Activated CD8-positive, alpha-beta memory T cell treated with anti-CD3 and anti-CD28 coated beads for 4 hours (primary cell): ENCODE measurements at places on chromosomes 2 and 18.

DNA sequence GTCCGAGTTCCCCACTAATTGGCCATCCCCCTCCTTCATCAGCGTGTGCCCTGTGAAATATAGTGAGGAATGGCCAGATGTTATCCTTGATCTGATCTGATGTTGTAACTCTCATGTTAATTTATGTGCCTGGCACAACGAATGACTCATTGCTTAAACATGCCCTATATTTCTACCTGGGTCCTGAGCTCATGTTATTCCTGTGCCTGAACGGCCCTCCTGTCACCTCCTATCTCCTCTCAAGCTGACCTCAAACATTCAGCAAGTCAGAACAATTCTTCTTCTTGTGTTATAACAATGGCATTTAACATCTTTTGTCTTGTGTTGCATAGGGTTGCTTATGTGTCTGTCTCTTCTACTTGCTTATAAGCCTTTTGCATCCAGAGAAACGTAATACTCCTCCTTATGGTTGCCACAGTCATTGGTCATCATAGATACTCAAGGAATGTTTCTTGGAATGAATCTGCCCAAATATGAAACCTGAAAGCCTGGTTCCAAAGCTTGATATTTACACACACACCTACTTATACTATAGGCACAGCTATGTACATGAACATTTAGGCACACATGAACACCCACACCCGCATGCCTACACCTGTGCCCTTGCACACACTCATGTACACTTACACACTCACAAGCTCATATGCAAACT lies 80.2 kb upstream of the PHLPP1 start:
- no peak for DNase-seq

GRCh38 chr2:95234286-95234785 lies 27.0 kb downstream of the ZNF892 start:
- DNase-seq, result no peak

GRCh38 chr2:114821055-114821454 lies 378.6 kb downstream of the DPP10 start:
- no peak for DNase-seq

GRCh38 chr2:225600444-225600843 lies 200.9 kb downstream of the NYAP2 start:
- no peak for DNase-seq
